ENCODE measurements at places on chromosomes 5 and 9. TPM values are rescaled to one million over a fixed set of nuclear protein-coding genes. Genes with fewer than 3 reads are reported as not detected.

The C5 gene
- total RNA-seq, result 5.3 TPM

The GABRA6 gene
- not detected for total RNA-seq

The AK8 gene
- 0.53 TPM for total RNA-seq

The UAP1L1 gene
- total RNA-seq, result 38.3 TPM

The ADRA1B gene
- total RNA-seq, result 0.26 TPM

The IRX1 gene
- 0.86 TPM for total RNA-seq

The TDRD7 gene
- total RNA-seq, result 9.8 TPM

The KLF9 gene
- total RNA-seq, result 29.6 TPM

The PCDHB11 gene
- total RNA-seq, result 0.69 TPM

The ACTBL2 gene
- 0.03 TPM for total RNA-seq

The PDE8B gene
- 0.46 TPM for total RNA-seq

The CDX1 gene
- 0.91 TPM for total RNA-seq

The MORN5 gene
- total RNA-seq, result not detected

The CDKN2AIPNL gene
- 19.4 TPM for total RNA-seq

The IQGAP2 gene
- total RNA-seq, result 2.2 TPM

The CMYA5 gene
- 0.52 TPM for total RNA-seq

The PAPPA gene
- 201 TPM for total RNA-seq

The PSMD5 gene
- total RNA-seq, result 27.3 TPM

The MYORG gene
- total RNA-seq, result 2.2 TPM

The SLC34A3 gene
- not detected for total RNA-seq

The RNF183 gene
- not detected for total RNA-seq

The FBP1 gene
- not detected for total RNA-seq

The LCP2 gene
- total RNA-seq, result not detected

The CTSV gene
- total RNA-seq, result 0.17 TPM

The ADAMTS13 gene
- 6.1 TPM for total RNA-seq

The PCDHA12 gene
- 0.33 TPM for total RNA-seq

The ZFR gene
- 81.3 TPM for total RNA-seq

The GRPEL2 gene
- 17.9 TPM for total RNA-seq

The ADGRD2 gene
- total RNA-seq, result not detected

The SLC6A3 gene
- total RNA-seq, result not detected

The ZFP37 gene
- 3.0 TPM for total RNA-seq

The NR5A1 gene
- total RNA-seq, result not detected

The PCA3 gene
- 0.07 TPM for total RNA-seq

The IL3 gene
- not detected for total RNA-seq

Measured in smooth muscle cell of the pulmonary artery (primary cell).